AG04450 (cell line): ENCODE measurements at places on chromosomes 6 and 20.

- no peak for DNase-seq
These were observed 1.3 kb downstream of the PLCG1 start for GRCh38 chr20:41138475-41139226.

- DNase-seq = no peak
These were observed 72.9 kb downstream of the SLC22A3 start for GRCh38 chr6:160420969-160421556.

GRCh38 chr6:40755749-40756452 lies 168.7 kb upstream of the LRFN2 start:
- no peak for DNase-seq

GRCh38 chr6:55490871-55491270 lies 88.1 kb downstream of the HMGCLL1 start:
- DNase-seq = no peak

GRCh38 chr6:115720900-115721299 lies 339.8 kb downstream of the FRK start:
- DNase-seq = no peak

DNA sequence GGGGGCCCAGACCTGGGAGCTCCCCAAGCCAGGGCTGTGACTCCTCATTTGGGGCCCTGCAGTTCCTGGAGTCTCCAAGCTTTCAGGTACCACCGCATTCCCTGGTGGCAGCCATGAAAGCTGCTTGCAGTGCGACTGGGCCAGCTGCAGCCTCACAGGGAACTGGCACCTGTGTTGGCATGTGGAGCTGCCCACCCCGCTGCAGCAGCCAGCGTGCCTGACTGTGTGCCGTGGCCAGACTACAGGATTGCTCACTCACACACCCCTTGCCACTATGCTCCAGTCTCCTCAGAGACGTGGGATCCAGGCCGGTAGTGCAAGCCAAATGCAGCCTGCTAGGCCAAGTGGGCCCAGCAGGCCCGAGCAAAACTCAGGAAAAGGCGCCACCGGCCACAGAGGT lies 450.7 kb downstream of the COL12A1 start:
- DNase-seq = no peak

GRCh38 chr20:37520419-37520955 lies 563 bp upstream of the NNAT start:
- DNase-seq = no peak

- DNase-seq = no peak
These were observed 111.2 kb downstream of the KCNQ5 start for GRCh38 chr6:72733045-72733444.

GRCh38 chr6:137843211-137843610 lies 23.8 kb upstream of the TNFAIP3 start:
- DNase-seq = no peak

DNA sequence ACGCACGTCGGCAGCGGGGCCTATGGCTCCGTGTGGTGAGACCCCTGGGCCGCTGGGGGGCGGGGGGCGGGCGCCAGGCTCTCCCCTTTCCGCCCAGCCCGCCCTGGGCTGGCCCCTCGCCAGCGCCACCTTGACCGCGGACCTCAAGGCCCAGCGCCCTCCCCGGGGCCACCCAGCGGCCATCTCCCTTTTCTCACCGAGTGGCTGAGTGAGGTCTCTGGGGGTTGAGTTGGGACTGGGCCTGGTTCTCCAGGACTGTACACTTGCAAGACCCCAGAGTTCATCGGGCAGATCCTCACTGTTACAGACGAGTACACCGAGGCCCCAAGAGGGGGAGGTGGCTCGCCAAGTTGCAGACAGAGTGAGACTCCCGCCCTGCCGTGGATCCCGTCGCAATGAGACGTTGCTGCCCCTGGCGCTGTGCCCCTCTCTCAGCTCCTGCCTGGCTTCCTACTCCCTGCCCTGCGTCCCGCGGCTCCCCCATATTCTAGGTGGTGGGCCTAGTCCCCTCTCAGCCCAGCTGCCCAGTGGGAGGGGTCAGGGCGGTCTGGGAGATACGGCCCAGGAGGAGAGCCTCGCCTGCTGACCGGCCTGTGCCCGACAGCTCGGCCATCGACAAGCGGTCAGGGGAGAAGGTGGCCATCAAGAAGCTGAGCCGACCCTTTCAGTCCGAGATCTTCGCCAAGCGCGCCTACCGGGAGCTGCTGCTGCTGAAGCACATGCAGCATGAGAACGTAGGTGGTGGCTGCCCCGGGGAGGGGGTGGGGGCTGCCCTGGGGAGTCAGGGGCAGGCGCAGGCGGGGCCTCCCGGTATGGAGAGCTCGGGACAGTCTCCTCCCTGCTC lies 576 bp downstream of the MAPK13 start:
- no peak for DNase-seq

DNA sequence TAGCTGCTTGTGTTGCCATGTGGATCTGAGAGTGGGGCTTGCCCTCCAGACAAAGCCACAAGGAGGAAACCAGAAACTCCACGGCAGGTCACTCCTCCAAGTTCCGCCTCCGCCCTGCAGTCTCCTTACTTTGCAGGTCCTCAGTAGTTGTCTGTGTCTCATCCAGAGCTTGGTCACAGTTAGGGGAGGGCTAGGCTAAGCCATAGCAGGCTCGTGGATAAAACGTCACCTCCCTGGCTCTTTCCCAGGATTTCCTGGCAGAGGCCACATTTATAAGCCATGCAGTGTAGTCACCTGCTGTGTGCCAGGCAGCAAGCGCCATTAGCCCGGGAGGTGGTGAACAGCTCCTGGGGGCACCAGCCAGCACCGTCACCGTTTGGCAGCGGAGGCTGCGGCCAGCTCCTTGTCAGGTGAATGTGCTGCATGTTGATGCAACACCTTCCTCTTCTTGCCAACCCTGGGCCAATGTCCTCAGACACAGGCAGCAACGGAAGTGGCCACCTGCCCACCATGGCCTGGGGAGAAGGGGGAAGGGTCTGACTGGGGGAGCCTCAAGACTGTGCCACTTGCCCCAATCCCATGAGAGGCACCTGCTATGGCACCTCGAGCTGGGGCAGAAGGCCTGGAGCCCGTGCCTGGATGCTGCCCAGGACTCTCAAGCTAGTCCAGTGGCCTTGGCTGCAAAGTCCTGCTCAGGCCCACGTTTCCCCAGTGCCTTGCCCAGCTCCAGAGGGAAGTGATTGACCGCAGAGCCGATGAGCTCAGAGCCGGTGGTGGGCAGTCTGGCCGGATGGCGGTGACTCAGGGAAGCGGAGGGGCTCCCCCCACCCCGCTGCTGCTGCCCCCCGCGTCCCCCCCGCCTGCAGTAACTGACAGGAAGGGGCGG lies 39.0 kb upstream of the SLCO4A1 start:
- no peak for DNase-seq

- DNase-seq = no peak
These were observed 23.1 kb upstream of the LAMP5 start for GRCh38 chr20:9491324-9491723.

- DNase-seq = no peak
These were observed 210.0 kb downstream of the DLL1 start for GRCh38 chr6:170080828-170081371.

- no peak for DNase-seq
These were observed 28.5 kb upstream of the CITED2 start for GRCh38 chr6:139402876-139403386.

GRCh38 chr6:12608016-12608860 lies 108.3 kb upstream of the PHACTR1 start:
- no peak for DNase-seq

- DNase-seq = no peak
These were observed 14.6 kb upstream of the CST3 start for GRCh38 chr20:23652371-23652770.

DNA sequence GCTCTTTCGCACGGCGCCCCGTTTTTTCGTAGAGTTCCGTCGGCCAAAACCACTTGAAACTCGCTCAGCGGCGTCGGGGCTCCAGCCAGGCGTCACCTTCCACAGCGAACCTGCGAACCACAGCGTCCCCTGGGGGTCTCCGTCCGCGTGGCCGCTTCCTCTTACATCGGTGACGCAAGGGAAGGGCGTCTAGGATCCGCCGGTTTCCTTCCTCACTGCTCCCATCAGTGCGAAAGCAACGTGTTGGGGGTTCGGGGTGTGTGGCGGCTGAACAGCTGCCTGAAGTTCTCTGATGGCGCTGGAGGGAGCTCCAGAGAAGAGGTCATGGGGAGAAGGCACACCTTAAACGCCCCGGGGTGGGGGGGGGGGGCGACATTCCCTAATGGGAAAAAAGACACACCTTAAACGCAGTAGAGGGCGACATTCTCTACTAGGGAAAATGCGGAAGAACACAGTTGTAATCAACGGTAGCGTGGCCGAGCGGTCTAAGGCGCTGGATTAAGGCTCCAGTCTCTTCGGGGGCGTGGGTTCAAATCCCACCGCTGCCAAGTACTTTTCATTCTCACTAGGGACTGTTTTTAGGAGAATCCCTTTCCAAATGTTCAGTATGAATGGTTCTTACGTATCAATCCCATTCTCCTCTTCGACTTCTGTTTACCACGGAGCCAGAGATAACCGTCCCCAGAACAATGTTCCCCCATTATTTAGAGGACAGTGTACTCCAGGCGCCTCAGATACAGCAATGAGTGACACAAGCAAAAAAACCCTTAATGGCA lies 16.4 kb downstream of the ZNF311 start:
- no peak for DNase-seq

DNA sequence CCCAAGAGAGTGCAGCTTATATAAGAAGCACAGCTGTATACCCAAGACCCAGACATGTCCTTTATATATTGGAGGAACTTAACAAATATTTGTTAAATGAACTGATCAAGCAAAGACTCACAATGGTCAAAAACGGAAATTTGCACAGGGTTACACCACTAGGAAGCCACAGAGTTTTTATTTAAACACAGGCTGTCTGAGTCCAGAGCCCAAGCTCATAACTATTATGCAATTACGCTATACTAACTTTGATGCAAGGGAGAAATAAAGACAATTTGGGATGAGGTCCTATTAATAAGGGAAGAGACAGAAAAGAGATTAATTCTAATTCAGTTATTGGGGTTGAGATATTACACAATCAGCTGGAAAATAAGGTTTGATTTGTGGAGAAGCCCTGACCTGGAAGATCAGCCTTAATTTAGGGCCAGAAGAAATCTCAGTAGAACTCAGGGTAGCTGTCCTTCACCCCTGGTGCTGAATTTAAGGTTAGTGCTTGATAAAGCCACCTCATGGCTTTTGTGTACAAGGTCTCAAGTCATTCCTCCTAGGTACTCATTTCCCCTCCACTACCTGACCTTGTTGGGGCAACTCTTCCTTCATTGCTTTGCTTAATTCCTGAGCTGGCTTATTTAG lies 10.5 kb upstream of the ZNF334 start:
- no peak for DNase-seq

DNA sequence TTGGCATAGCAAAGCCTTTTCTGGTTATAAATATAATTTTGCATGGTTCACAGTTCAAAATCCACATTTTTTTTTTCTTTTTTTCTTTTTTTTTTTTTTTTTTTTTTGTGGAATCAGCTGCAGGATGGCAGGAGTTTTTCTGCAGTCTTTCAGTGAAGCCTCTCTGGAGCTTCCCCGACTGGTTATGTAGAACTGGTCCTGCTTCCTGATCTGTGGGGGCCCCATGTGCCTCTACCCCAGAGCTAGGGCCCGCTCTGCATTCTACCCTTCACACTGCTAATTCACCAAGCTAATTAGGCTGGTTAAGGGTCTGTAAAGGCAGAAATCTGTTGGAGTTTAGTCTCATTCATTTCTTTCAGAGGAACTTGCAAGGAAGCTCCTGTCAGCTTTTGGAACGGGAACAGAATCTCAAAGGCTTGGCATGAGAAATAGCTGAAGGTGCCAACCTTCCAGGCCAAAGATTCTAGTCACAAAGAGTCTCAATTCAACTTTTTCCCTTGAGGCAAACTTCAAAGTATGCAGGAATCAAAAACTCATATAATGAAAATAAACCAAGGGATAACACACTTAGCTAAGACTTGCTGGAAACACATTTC lies 45.5 kb downstream of the HMGN3 start:
- no peak for DNase-seq

GRCh38 chr6:87473419-87473903 lies 687 bp downstream of the SLC35A1 start:
- DNase-seq = no peak

GRCh38 chr6:167397712-167398111 lies 72.8 kb downstream of the TTLL2 start:
- no peak for DNase-seq

- DNase-seq = no peak
These were observed 46.3 kb downstream of the FAM209B start for GRCh38 chr20:56579301-56579710.

DNA sequence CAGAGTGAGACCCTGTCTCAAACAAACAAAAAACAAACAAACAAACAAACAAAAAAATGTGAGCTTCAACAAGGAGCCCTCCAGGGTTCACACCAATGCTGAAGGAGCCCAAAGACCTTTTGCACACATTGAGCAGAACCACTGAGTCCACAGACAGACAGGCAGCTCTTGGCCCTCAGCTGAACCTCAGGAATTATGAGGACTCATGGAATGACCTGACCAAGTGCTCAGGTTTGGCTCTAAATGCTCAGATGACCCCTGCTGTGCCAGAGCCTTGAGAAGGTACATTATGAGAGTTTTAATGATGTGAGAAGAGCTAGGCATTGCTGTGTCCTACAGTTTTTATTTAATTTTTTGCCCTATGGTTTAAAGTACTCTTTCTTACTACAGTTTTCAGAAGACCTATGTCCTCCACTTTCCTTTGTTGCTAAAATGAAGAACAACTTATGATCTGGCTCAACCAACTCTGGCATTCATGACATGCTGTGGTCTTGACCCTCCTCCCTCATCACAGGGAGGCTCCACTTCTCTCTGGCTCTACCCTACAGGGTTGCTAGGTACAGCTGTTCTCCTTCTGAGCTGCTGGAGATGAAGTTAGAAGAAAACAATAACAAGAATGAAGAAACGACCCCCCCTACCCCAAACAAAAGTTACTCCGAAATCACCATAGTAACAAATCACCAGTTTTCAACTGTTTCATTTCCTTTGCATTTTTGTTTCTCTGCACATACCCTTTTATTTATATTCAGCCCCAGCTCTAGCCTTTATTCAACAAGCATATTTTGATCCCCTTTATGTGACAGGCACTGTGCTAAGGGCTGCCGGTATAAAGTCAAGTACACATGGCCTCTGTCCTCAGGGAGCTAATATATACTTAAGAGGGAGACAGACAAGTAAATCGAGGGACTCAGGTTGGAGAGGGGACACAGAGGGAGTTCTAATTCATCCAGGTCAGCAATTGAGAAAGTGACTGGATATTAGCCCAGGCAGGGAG lies 128.7 kb upstream of the TRAF3IP2 start:
- peak; percentile 29 for DNase-seq

DNA sequence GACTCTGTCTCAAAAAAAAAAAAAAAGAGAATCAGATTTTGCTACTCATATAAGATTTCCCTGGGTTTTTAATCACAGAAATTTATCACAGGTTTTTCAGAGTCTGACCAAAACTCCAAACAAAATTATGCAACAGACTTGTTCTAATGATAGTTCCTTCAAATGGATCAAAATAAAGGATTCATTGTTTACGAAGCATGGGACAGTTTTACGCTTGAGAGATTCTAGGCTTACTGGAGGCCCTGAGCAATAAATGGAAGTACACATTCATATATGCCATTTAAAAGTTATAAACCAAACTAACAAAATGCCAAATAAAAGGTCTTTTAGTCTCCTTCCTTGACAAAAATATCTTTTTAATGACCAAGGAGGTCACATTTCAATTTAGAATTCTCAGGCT lies 245.1 kb upstream of the KCNQ5 start:
- DNase-seq = no peak

- no peak for DNase-seq
These were observed 21.8 kb downstream of the SYNDIG1 start for GRCh38 chr20:24491041-24491756.
